ENCODE measurements at places on chromosomes 2 and 18. TPM values are rescaled to one million over a fixed set of nuclear protein-coding genes. Genes with fewer than 3 reads are reported as not detected.
A peak's percentile ranks its signal among the peaks of the same experiment; 100 is the strongest.

MC4R gene
- polyA plus RNA-seq: not detected

CYP27C1 gene
- 0.07 TPM for polyA plus RNA-seq

PER2 gene
- 1.4 TPM for polyA plus RNA-seq

DNA sequence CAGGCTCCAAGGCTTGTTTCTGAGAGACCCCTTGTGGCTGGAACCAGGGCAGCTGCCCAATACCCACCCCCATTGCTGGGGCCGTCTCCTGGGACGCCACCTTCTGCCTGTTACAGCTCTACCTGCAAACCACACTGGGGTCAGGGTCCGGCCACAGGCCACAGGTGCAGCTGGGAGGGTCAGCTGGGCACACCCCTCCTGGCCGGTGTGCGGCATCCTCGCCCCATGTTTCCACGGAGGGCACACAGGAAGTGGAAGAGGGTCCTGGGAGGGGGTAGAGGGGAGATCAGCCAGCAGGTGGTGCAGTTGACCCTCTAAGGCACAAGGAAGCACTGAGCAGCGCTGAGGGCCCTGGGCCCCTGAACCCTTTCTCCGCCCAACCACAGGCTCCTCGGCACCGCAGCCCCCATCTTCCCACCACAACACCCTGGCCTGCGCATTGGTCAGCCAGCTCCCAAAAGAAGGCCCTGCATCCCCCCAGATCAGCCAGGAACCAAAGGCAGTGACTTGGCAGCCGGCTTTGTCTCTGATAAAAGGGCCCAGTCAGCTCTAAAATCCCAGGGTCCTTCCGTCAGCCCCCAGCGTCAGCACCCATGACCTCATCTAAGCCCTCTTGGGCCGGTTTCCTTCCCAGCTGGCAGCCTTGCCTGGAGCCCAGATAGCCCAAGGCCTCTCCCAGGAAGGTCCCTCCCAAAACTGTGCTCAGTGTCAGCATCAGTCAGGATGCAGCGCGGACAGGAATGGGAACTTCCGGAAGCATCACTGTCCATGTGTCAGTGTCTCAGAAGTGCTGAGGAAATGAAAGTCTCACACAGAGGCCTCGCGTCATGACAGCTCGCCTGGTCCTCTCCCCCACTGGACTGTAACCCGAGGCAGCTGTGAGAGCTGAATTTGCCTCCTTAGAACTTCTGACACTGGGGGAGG lies 1.7 kb downstream of the ERFE start:
- no peaks in the 10 kb centered on the region for H3K36me3 ChIP-seq
- peaks cover 55% of the 10 kb centered on the region for H3K27me3 ChIP-seq
- no peak overlapping the region for H3K4me3 ChIP-seq
- H3K4me1 ChIP-seq: peaks cover 9% of the 10 kb centered on the region

- peak overlapping the region; percentile 70 for H3K4me3 ChIP-seq
- peaks cover 34% of the 10 kb centered on the region for H3K4me1 ChIP-seq
- DNase-seq: no peak
- H3K27ac ChIP-seq: peak overlapping the region; percentile 92
Measured at GRCh38 chr2:240435948-240436682, 652 bp downstream of the GPC1 start.

DNA sequence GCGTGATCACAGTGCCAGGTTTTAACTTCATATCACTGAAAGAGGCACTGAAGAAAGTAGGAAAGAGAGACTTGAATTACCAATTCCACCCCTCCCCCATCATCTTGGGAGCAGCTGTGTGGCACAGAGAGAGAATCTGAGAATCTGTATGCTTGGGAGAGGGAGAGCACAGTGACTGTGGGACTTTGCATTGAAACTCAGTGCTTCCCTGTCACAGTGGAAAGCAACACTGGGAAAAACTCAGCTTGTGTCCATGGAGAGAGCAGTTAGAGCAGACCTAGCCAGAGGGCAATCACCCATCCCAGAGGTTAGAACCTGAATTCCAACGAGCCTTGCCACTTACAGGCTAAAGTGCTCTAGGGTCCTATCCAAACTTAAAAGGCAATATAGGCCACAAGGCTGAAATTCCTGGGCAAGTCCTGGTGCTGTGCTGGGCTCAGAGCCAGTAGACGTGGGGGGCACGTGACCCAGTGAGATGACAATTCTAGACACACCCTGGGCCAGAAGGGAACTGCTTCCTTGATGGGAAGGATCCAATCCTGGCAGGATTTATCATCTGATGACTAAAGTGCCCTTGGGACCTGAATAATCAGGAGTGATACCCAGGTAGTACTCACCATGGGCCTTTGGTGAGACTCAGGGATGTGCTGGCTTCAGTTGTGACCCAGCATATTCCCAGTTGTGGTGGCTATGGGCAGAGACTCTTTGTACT lies 15.5 kb upstream of the ABCB11 start:
- no peak overlapping the region for H3K27ac ChIP-seq
- H3K4me3 ChIP-seq: no peak overlapping the region
- DNase-seq: no peak
- no peaks in the 10 kb centered on the region for H3K4me1 ChIP-seq
- H3K36me3 ChIP-seq: no peaks in the 10 kb centered on the region
- no peaks in the 10 kb centered on the region for H3K27me3 ChIP-seq

DNA sequence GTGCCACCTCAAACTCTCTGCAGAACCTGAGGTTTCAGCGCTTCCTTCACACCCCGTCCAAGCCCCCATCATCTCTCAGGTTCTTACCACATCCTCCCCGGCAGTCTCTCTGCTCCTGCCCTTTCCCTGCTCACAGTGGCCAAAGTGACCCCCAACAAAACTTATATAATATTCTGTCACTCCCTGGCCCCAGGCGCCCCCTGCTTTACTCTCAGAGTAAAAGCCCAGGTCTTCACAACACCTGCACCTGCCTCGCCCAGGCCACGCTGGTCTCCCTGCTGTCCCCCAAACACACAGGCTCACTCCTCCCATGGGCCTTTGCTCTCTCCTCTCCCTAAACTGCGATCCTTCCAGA lies 6.4 kb downstream of the ITGB1BP1 start:
- no peaks in the 10 kb centered on the region for H3K27me3 ChIP-seq
- DNase-seq: no peak
- H3K27ac ChIP-seq: no peak overlapping the region
- no peak overlapping the region for H3K4me3 ChIP-seq
- H3K4me1 ChIP-seq: peaks cover 32% of the 10 kb centered on the region
- H3K36me3 ChIP-seq: no peaks in the 10 kb centered on the region

DNA sequence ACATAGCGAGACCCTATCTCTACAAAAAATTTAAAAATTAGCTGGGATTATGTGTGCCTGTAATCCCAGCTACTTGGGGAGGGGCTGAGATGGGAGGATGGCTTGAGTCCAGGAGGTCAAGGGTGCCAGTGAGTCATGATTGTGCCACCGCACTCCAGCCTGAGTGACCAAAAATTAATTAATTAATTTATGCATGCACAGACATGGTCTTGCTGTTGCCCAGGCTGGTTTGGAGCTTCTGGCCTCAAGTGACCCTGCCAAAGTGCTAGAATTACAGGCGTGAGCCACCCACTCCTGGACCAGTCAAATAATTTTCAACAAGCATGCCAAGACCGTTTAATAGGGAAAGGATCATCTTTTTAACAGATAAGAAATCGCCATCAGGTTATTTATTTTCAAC lies 57.7 kb upstream of the TFCP2L1 start:
- H3K27ac ChIP-seq: no peak overlapping the region
- H3K4me1 ChIP-seq: no peaks in the 10 kb centered on the region
- no peaks in the 10 kb centered on the region for H3K27me3 ChIP-seq
- no peaks in the 10 kb centered on the region for H3K36me3 ChIP-seq
- no peak overlapping the region for H3K4me3 ChIP-seq

DNA sequence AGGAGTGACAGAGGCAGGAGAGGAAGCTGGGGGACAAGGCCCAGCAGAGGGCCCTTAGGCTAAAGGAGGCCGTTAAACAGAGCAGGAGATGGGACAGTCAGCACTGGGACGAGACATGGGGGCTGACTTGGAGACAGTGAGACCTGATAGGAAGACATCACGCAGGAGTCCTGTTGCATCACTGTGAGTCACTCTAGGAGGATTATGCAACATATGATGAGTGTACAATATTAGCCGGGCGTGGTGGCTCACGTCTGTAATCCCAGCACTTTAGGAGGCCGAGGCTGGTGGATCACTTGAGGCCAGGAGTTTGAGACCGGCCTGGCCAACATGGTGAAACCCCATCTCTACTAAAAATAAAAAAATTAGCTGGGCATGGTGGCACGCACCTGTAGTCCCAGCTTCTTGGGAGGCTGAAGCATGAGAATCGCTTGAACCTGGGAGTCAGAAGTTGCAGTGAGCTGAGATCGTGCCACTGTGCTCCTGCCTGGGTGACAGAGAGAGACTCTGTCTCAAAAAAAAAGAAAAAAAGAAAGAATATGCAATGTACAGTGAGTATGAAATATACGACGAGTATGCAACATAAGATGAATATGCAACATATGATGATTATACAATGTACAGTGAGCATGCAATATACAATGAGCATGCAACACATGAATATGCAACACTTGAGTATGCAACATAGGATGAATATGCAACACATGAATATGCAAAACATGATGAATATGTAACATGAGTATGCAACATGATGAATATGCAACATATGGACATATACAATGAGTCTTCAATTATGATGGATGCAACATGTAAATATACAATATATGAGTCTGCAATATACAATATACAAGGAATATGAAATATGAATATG lies 83.3 kb upstream of the ID2 start:
- H3K36me3 ChIP-seq: no peaks in the 10 kb centered on the region
- DNase-seq: no peak
- H3K27me3 ChIP-seq: no peaks in the 10 kb centered on the region
- H3K27ac ChIP-seq: no peak overlapping the region
- H3K4me3 ChIP-seq: no peak overlapping the region

DNA sequence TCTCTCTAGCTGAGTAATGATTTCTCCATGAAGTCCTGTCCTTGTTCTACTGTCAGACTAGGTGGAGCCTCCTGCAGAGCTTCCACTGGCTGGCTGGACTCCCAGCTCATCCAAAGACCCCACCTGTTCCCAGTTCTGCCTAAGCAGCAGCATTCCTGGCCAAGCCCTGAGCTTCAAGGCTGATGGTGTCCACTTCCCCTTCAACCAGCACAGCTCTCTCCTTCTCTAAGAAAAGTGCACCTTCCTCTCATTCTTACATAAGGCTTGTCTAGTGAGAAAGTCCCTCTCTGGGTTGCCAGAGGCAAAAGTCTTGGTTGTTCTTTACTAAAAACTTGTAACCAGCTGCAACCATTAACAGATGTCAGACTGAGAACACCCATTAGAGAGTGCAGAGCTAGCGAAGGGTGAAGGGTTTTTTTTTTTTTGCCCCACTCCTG lies 58.9 kb downstream of the CXCR4 start:
- H3K27ac ChIP-seq: no peak overlapping the region
- DNase-seq: no peak
- H3K36me3 ChIP-seq: no peaks in the 10 kb centered on the region
- no peaks in the 10 kb centered on the region for H3K4me1 ChIP-seq
- no peak overlapping the region for H3K4me3 ChIP-seq

- H3K4me1 ChIP-seq: peaks cover 62% of the 10 kb centered on the region
- H3K27me3 ChIP-seq: no peaks in the 10 kb centered on the region
- no peak overlapping the region for H3K27ac ChIP-seq
- DNase-seq: no peak
- no peaks in the 10 kb centered on the region for H3K36me3 ChIP-seq
Measured at GRCh38 chr2:172927641-172928357, 147.8 kb upstream of the MAP3K20 start.

GRCh38 chr18:79532313-79533007 lies 136.7 kb downstream of the NFATC1 start:
- no peak for DNase-seq
- no peak overlapping the region for H3K4me3 ChIP-seq
- H3K27ac ChIP-seq: no peak overlapping the region
- H3K4me1 ChIP-seq: no peaks in the 10 kb centered on the region
- no peaks in the 10 kb centered on the region for H3K27me3 ChIP-seq

GRCh38 chr2:86239745-86240144 lies 40.5 kb downstream of the MRPL35 start:
- no peaks in the 10 kb centered on the region for H3K27me3 ChIP-seq
- no peak for DNase-seq
- H3K36me3 ChIP-seq: no peaks in the 10 kb centered on the region
- no peak overlapping the region for H3K4me3 ChIP-seq
- H3K27ac ChIP-seq: no peak overlapping the region
- no peaks in the 10 kb centered on the region for H3K4me1 ChIP-seq

DNA sequence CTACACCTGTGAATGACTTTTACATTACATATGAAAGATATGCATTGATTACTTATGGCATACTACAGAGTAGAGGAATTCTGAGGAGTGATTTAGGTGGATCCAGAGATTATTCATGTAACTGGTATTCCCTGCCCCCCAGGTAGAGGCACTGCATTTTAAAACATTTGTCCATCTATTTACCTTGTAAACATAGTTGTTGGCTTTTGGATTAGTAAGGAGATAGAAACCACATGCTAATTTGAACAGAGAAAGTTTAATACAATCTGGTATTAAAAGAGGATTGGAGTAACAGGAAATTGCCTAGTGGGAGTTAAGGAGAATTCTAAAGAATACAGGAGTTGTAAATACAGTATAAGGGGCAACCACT lies 15.9 kb downstream of the GALNT3 start:
- no peaks in the 10 kb centered on the region for H3K27me3 ChIP-seq
- H3K36me3 ChIP-seq: no peaks in the 10 kb centered on the region

- no peaks in the 10 kb centered on the region for H3K27me3 ChIP-seq
- no peak overlapping the region for H3K4me3 ChIP-seq
- H3K4me1 ChIP-seq: peaks cover 78% of the 10 kb centered on the region
- no peaks in the 10 kb centered on the region for H3K36me3 ChIP-seq
Measured at GRCh38 chr18:58993260-58993659, 128.6 kb downstream of the ZNF532 start.

DNA sequence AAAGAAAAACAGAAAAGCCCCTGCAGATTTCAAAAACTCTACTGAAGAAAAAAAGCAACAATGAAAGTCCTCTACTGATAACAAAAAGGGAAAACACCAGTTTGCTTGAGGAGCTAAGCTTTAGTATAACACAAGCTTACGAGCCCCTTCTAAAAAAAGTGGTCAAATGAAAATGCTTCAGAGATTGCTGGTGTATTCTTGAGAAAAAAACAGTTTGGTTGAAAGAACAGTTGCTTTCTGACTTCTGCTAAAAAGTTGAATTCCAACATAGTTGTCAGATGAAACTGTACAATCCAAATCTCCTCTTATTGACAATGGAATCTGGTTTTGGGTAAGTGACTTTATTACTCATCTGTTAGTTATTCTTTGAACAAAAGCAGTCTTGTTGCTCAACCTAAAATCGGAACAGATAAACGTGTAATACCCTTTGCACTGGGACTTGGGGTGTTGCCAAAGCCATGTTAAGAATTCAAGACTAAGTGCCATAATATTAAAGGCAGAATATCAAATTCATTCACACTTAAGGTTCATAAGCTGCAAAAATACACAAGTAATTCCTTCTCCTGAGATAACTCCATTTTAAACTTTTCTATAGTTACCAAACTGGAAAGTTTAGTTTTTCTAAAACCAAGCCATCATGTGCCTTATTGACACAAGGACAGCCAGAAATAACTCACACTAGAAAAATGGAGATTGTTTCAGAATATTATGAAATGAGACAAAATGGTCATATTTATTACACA lies 45.3 kb upstream of the SPAG16 start:
- H3K4me3 ChIP-seq: no peak overlapping the region
- H3K27me3 ChIP-seq: no peaks in the 10 kb centered on the region
- no peak for DNase-seq

All from heart right ventricle (tissue), 16 donors.